ENCODE measurements at places on chromosomes 2 and 18. TPM values are rescaled to one million over a fixed set of nuclear protein-coding genes. Genes with fewer than 3 reads are reported as not detected.

DNA sequence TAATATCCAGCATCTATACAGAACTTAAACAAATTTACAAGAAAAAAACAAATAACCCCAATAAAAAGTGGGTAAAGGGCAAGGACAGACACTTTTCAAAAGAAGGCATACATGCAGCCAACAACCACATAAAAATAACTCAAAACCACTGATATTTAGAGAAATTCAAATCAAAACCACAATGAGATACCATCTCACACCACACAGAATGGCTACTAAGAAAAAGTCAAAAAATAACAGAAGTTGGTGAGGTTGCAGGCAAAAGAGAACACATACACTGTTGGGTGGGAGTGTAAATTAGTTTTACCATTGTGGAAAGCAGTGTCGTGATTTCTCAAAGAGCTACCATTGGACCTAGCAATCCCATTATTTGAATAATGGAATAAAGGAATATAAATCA is 1973.9 kb upstream of the LRRTM1 start:
- no peak for DNase-seq

DNA sequence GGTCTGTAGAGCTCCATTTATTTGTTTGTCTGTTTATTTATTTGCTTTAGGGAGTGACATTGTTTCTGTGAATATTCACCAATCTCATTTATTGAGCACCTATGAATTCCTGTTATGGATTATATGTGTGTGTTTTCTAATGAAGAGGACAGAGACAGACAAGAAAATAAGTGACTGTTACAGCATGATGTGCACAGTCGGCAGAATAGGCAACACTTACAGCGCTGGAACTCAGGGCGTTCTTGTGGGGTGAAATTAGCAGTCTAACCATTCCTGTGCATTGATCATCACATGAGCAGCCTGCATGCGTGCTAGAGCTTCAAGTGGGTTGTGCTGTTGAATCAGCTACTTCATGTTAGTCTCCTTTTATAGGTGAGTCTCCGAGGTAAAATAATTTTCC is 960.7 kb downstream of the SLC4A3 start:
- no peak for DNase-seq

The PRSS56 gene
- total RNA-seq = not detected

- no peak for DNase-seq
Observed at GRCh38 chr2:85758361-85759256, 4.8 kb downstream of the ATOH8 start.

The MPP4 gene
- 1.0 TPM for total RNA-seq

- DNase-seq = no peak
Observed at GRCh38 chr2:219782737-219783348, 155.4 kb downstream of the SLC4A3 start.

The FASTKD1 gene
- total RNA-seq = 18.4 TPM

DNA sequence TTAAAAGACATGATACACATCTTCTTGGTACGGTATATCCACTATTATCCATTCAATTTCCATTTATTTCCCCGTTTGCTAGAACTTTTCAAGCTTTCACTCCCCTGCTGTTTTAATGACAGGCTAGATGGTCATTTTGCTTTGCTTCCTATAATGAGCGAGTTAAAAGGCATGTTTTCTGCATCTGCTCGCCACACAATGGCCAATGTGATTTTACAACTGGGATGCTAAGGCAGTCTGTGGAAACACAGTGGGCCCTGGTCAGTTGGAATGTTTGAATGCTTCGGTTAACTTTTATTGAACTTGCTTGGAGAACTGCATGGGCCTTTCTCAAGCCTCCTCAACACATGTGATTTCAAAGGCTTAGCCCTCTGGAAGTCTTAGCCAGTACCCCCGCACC is 48.4 kb upstream of the TNP1 start:
- DNase-seq = no peak

- no peak for DNase-seq
Observed at GRCh38 chr2:42169874-42170521, 845 bp downstream of the EML4 start.

The MYO1B gene
- 77.8 TPM for total RNA-seq

- DNase-seq = no peak
Observed at GRCh38 chr2:67510745-67511144, 113.6 kb downstream of the ETAA1 start.

DNA sequence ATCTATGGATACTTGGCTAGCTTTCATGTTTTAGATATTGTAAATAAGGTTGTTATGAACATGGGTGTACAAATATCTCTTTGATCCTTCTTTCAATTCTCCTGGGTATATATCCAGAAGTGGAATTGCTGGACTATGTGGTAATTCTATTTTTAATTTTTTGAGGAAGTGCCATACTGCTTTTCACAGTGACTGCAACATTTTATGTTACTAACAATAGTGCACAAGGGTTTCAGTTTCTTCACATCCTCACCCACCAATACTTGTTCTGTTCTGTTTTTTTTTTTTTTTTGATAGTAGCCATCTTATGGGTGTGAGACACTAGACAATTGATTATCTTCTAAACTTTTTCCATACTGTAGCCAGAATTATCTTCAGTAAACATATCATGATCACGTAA is 17.3 kb upstream of the NEUROD1 start:
- DNase-seq = no peak

The GKN1 gene
- not detected for total RNA-seq

The TCF7L1 gene
- total RNA-seq = 3.9 TPM

- DNase-seq = no peak
Observed at GRCh38 chr2:235616885-235617284, 123.0 kb downstream of the AGAP1 start.

The FNDC4 gene
- 58.0 TPM for total RNA-seq

DNA sequence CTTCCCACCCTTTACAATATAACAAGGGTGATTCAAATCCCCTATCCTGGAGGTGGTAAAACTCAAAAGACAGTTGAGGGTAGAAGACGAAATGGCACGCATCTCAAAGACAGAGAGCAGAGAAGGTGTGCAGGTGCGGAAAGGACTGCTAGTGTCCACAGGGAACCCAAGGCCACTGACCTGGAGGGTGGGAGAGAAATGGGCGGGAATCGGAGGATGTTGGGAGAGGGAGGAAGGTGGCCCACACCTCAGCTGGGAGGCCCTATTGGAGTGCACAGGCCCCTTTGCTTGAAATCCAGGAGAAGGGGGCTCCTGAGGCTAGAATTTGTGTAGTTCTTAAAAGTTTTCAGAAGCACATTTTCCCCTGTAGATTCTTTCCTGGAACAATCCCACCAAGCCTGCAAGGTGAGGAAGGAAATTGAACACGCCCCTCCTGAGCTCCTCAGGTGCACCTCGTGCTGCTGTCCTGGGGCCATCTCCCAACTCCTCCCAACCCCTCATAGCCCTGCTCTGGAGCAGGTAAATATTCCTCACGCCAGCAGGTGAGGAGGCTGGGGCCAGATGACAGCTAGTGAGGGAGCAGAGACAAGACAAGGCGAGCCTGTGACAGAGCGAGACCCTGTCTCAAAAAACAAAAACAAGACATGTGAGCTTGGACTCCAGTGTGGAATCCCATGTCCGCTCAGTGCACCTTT is 99.3 kb downstream of the MCFD2 start:
- DNase-seq = no peak

All from omental fat pad (tissue), 4 donors.